Foreskin keratinocyte (primary cell): ENCODE measurements at places on chromosomes 6 and 20. TPM values are rescaled to one million over a fixed set of nuclear protein-coding genes. Genes with fewer than 3 reads are reported as not detected.

DNA sequence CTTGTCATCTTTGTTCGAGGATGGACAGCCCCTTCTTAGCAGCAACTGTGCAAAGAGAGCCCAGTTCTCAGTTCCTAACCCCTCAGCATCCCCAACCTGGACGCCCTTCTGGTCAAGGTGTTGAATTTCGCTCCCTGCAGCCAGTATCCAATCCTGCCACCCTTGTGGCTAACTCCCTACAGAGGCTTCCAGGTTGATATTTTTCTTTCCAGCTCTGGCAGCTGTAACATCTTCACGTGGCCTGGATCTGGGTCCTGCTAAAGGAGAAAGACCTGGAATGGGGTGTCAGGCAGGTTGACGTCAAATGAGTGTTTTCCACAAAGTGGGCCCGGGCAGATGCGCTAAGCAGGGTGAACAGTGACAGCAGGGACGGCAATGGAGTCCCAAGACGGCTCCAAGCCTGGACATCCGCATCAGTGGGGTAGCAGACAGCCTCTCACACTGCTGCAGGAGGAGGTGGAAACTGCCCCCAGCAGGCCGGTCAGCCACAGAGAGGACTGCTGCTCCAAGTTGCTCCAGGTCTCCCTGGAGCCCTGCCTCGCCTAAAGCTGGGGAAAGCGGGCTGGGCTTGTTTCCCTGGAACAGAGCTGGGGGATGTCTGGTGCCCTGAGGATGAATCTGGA lies 1.0 kb upstream of the YTHDF1 start:
- DNase-seq: no peak

DNA sequence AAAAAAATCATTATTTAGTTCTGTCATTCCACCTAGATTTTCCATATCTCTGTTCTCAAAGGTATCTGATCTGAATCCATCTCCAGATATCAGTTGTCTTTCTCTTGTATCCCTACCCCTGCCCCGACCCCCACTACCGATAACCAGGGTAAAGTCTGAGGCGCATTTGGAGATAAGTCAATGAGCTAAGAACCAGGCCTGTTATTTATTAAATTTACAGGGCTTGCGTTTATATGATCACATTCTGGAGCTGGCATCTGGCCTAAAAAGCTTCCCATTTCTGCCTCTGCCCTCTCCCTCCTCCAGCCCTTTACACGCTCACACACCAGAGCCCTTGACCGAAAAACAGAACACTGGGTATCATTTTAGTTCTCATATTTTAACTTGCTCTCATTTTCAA lies 144.7 kb downstream of the ALDH8A1 start:
- DNase-seq: no peak

- no peak for DNase-seq
Measured at GRCh38 chr6:113019176-113019575, 672.0 kb downstream of the RFPL4B start.

GRCh38 chr6:5522147-5522546 lies 260.8 kb downstream of the FARS2 start:
- DNase-seq: no peak

DNA sequence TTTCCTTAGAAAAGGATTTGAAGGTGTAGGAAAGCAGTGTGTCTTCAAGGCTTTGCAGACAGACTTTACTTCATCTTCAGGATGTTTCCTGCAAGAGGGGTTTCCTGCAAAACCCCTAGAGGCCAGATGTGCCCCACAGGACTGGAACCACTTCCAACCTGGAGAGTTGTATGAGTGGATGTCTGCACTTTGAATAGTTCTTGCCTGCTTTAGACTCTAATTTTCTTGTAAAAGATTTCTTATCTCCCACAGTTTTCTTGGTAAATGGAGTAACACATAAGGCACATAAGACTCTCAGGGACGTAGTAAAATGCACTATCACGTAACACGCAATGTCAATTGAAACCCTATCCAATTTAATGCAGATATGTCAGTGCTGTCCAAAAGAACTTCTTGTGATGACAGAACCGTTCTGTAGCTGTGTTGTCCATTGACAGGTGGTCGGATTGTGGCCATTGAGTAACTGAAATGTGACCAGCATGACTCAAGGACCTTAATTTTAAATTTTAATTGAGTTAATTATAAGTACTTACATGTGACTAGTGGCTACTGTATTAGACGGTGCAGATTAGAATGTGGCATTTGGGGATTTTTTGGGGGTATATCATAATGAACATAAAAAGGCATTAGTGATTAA lies 118.7 kb downstream of the JARID2 start:
- DNase-seq: no peak

- no peak for DNase-seq
Measured at GRCh38 chr6:162736961-162737360, 9.2 kb downstream of the PACRG start.

Gene NKAIN4
- 0.11 and 0.20 TPM in 2 replicates for total RNA-seq

Gene RSPO3
- total RNA-seq: not detected in 2 replicates

Gene ZBTB12
- 2.0 and 2.6 TPM in 2 replicates for total RNA-seq

Gene PRKN
- 0.25 and 0.51 TPM in 2 replicates for total RNA-seq

Gene RAB23
- 17.2 and 18.2 TPM in 2 replicates for total RNA-seq
